ENCODE measurements at places on chromosomes 4 and X. TPM values are rescaled to one million over a fixed set of nuclear protein-coding genes. Genes with fewer than 3 reads are reported as not detected.

DNA sequence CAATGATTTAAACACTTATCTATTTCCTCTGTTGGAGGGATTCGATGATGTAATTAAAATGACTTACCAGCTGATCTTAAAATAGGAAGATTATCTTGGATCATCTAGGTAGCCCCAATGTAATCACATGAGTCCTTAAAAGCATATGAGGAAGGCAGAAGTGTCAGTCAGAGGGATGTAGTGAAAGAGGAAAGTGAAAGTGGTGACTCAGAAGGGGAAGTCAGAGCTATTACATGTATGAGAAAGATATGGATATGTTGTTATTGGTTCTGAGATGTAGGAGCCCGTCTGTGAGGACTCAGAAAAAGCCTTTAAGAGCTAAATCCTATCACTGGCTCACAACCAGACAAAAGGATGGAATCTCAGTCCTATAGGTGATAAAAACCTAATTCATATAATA lies 456.4 kb downstream of the DACH2 start:
- no peak for DNase-seq

DNA sequence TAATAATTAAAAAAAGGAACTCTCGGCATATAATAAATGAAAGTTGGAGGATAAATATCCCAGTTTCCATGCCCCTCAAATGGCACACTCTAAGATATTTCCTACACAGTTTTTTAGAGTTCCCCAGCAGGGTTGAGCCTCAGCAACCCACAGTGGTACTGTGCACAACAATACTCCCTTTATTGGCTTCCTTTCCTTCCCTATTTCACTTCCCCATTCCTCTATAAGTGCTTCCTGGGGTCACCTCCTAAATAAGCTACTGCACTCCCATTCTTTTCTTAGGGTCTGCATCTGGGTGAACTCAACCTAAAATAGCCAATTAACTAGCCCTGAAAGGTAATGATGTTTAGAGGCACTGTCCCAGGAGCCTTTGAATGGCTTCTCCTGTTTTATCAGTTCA lies 76.4 kb upstream of the NHS start:
- no peak for DNase-seq

Gene C1GALT1C1
- total RNA-seq = 27.7 TPM

Gene IQCM
- total RNA-seq = not detected

Gene SMIM10
- 0.44 TPM for total RNA-seq

Gene IGFBP7
- total RNA-seq = not detected

DNA sequence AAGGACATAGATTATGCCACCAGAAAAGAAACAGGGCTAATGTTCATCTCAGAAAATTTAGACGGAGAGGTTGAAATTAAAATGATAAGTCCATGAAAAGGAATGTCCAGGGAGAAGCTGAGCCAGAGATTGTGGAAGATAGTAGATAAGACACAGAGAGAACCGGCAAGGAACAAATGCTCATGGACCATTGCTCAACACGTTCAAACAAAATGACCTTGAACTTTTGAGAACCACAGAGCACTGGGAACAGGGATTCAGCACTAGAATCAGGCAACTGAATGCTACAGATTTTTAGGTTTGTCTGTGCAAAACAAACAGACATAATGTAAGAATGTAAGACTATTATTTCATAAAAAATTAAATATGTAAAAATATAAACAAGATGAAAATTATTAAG lies 206.3 kb downstream of the PDGFC start:
- DNase-seq = no peak

Gene GAGE12J
- not detected for total RNA-seq

DNA sequence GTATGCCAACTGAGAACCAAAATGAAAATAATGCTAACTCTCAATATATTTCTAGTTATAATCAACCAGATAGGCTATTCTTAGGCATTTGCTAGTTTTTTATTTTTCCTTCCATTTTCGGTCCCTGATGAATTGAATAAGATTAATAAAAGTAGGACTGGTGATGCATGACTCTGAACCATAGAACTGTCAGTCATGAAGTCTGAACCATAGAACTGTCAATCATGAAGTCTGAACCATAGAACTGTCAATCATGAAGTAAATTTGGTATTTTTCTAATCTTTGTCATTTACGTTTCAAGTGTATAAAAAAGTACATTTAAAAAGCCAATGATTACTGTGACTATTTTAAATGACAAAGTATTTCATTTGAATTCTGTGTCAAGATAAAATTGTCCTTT lies 460.2 kb upstream of the NDST3 start:
- no peak for DNase-seq

GRCh38 chrX:2423282-2423681 lies 77.5 kb downstream of the DHRSX start:
- no peak for DNase-seq

Gene MAEA
- total RNA-seq = 63.9 TPM

- no peak for DNase-seq
Observed at GRCh38 chr4:124529131-124529530, 183.4 kb downstream of the ANKRD50 start.

- DNase-seq = no peak
Observed at GRCh38 chrX:48815266-48815665, 11.0 kb upstream of the ERAS start.

- DNase-seq = no peak
Observed at GRCh38 chrX:68672581-68673318, 25.3 kb downstream of the STARD8 start.

GRCh38 chr4:38512840-38513239 lies 151.2 kb upstream of the KLF3 start:
- no peak for DNase-seq

Gene ZXDB
- total RNA-seq = 4.2 TPM

GRCh38 chr4:1490011-1490653 lies 83.9 kb upstream of the NKX1-1 start:
- DNase-seq = no peak

GRCh38 chrX:51837451-51837850 lies 56.0 kb upstream of the MAGED1 start:
- no peak for DNase-seq

DNA sequence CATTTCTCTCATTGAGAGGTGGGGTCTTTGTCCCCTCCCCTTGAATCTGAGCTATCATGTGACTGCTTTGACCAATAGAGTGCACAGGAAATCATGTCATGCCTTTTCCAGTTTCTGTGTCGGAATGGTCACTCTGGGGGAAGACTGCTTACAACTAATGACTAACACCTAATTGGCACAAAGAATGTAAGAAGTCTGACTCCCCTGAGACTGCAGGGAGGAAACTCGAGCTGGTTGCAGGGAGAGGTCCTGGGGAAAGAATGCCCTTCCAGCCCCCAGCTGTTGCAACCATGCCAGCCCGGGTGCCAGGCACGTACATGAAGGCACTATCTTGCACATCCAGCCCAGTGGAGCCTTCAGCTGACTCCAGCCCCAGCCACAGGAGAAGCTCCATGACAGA lies 254.2 kb downstream of the DHX15 start:
- DNase-seq = no peak

Gene NLGN3
- total RNA-seq = 1.3 TPM

- no peak for DNase-seq
Observed at GRCh38 chr4:162229670-162230069, 65.9 kb upstream of the FSTL5 start.

DNA sequence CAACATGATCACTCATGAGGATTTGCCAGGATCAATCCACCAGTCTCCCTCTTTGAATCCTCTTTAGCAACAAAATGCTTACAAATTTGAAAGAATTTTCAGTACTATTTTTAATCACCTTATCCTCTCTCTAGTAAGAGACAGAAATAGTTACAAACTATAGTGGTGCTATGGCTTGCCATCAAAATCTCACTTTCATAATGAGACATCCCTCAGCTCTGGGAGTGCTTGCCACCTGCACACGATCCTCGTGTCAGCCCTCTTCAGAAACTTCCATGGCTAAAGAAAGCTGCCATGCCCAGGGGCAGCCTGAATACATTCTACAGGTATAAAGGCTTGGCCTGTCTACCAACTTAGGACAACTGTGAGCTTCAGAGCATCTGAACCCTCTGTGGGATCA lies 5.1 kb upstream of the DHX15 start:
- DNase-seq = peak; percentile 41

DNA sequence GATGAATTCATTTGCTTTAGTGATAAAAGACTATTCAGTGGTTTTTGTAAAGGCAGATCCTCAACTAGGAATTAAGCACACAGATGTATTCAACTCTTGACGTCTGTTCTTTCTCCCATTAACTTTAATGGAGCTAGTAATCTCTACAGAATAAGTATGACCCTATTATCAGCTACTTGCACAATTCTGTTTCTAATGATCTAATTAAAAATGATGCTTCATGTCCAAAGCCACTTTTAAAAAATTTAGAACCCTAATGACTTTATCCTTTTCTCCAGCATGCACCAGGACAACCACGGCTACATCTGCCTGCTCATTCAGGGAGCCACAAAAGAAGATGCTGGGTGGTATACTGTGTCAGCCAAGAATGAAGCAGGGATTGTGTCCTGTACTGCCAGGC lies 85.4 kb downstream of the CBR4 start:
- no peak for DNase-seq

Measured in activated CD8-positive, alpha-beta memory T cell treated with anti-CD3 and anti-CD28 coated beads, Interleukin-2, amount 10 ng/mL, durations not matched to agents 7 days and 5 days (primary cell).